Stimulated activated CD4-positive, alpha-beta T cell treated with anti-CD3 and anti-CD28 coated beads, TNF-alpha, amount 100 ng/mL, for 4 hours (primary cell): ENCODE measurements at places on chromosomes 13 and 19.

DNA sequence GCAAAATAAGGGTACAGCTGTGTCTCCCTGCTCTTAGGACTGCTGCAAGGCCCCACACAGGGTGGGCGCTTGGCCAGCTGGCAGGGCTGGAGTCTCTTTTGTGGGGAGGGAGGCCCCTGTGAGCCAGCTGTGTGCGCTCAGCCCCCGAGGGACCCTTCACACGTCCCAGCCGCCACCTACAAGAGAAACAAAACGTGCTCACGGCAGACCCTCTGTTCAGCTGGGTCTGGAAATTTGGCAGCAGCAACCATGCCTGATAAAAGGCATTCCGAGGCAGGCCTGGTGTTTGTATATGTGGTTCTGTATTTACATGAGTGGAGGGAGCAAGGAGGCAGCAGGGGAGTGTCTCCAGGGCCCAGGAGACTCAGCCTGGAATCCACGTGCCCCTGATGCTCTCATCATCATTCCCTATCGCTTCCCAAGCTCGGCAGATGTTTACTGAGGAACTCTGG, 49.7 kb downstream of the CRTC1 start:
- no peak for DNase-seq

DNA sequence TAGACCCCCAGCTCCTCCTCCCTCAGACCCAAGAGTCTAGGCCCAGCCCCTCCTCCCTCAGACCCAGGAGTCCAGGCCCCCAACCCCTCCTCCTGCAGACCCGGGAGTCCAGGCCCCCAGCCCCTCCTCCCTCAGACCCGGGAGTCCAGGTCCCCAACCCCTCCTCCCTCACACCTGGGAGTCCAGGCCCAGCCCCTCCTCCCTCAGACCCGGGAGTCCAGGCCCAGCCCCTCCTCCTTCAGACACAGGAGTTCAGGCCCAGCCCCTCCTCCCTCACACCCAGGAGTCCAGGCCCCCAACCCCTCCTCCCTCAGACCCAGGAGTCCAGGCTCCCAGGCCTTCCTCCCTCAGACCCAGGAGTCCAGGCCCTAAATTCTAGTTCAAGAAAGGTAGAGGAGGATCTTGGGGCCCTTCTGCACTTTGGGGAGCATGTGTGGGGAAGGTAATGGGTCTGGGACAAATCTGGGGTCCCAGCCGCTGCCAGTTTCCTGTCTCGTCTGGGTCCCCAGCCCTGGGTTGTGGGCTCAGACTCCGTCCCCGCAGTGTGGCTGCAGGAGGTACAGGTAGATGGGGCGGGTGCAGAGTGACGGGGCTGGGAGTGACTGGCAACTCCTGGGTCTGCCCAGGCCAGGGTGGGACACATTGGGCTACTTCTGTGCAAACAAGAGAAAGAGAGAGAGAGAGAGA, 3.2 kb upstream of the TMEM190 start:
- DNase-seq = no peak

DNA sequence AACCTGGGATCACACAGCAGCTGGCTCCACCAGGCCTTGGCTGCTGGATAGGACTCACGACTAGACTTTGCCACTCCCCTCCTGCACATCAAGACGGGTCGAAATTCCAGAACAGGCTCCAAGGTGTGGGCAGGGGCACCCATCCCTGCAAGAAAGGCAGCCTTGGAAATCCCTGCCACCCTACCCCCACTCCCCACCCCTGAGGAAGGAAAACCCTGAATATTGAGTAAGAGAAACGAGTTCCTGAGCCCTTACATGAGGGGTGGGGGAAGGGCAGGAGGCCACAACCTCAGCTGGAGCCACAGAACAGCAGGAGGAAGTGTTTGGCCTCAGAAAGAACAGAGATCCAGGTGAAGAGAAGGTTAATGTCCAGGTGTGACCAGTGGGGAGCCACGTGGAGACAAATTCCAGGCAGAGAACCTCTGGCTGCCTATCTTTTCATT, 20.1 kb downstream of the DEDD2 start:
- DNase-seq = no peak

DNA sequence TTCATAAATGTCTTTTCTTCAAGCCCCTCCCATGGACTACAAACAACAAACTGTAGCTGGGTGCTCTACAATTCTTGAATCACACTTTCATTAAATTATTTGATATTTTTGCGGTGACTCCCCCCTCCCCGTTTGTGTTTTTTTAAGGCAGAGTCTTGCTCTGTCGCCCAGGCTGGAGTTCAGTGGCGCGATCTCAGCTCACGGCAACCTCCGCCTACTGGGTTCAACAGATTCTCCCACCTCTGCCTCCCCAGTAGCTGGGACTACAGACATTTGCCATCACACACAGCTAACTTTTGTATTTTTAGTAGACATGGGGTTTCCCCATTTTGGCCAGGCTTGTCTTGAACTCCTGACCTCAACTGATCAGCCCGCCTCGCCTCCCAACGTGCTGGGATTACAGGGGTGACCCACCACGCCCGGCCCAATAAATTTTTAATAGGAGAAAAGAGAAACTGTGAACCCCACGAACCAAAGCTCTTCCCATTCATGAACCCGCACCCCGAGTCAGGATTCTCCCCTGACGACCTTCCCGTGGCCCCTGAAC, 703 bp downstream of the ZNF506 start:
- no peak for DNase-seq

- DNase-seq = no peak
Observed at GRCh38 chr19:45821103-45821521, 6.0 kb upstream of the RSPH6A start.
